ENCODE measurements at places on chromosomes 2 and 18.

- no peak for DNase-seq
Observed at GRCh38 chr2:168212167-168212566, 35.2 kb downstream of the STK39 start.

- no peak for DNase-seq
Observed at GRCh38 chr2:189370719-189371118, 70.6 kb upstream of the WDR75 start.

GRCh38 chr2:47488870-47489584, 86.1 kb downstream of the MSH2 start:
- no peak for DNase-seq

GRCh38 chr2:237563816-237564215, 2.6 kb upstream of the PRLH start:
- no peak for DNase-seq

DNA sequence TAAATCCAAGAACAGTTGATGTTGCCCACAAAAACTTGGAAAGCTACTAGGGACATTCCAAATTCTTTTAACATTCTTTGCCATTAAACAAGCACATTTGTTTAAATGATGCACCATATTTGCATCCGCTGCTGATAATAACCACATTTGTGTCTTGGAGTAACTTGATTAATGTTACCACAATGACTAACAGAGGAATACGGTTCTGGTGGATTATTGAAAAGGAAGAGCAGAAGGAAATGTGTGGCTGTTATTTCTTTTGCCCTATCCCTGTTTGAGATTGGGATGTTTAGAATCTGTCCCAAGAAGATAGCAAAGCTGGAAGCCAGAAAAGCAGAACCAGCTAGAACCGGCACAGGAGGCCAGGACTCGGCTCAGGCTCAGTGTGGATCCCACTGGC, 39.2 kb upstream of the RASGRP3 start:
- no peak for DNase-seq

DNA sequence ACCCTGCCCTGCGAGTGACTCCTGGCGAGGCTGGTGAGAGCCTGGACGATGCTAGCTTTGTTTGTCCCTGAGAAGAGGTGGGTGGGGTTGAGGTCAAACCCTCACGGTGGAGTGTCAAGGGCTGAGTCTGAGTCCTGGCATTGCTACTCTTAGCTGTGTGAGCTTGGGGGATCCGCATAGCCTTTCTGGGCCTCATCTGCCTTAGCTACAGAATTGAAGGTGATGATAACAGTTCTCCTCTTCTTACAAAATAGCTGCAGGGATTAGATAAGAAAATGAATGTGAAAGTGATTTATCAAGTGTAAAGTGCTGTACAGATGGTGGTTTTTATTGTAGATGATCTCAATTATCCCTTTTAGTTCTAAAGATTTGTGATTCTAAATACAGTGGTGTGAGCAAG, 144.6 kb downstream of the LPIN1 start:
- DNase-seq = no peak

DNA sequence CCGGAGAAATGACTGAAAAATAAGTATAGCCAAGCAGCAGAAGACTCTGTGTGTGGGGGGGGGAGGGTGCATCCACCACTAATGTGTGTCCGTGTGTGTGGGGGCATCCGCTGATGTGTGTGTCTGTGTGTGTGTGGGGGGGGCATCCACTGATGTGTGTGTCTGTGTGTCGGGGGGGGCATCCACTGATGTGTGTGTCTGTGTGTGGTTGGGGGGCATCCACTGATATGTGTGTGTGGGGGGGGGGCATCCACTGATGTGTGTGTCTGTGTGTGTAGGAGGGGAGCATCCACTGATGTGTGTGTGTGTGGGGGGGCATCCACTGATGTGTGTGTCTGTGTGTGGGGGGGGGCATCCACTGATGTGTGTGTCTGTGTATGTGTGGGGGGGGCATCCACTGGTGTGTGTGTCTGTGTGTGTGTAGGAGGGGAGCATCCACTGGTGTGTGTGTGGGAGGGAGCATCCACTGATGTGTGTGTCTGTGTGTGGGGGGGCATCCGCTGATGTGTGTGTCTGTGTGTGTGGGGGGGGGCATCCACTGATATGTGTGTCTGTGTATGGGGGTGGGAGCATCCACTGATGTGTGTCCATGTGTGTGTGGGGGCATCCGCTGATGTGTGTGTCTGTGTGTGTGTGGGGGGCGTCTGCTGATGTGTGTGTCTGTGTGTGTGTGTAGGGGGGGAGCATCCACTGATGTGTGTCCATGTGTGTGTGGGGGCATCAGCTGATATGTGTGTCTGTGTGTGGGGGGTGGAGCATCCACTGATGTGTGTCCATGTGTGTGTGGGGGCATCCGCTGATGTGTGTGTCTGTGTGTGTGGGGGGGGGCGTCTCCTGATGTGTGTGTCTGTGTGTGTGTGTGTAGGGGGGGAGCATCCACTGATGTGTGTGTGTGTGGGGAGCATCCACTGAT, 125.0 kb downstream of the NFATC1 start:
- DNase-seq = peak; percentile 17

DNA sequence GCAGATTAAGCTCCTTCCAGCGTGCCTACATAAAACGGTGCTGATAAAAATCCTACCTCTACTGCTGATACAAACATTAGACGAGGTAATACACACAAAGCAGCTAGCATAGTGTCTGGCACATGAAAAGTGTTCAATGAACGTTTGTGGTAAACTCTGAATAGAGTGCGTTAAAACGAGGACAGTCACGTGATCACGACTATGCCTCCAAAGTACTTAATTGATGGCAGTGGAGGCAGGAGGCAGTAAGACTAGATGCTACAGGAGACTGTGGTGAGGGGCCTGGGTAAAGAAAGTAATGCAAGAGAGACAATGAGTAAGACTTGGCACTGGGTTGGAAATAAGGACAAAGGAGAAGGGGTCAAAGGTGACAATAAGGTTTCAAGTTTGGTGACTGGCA, 32.1 kb upstream of the LHCGR start:
- no peak for DNase-seq

All from stimulated activated CD4-positive, alpha-beta T cell treated with anti-CD3 and anti-CD28 coated beads, Interleukin-2, amount 100 ng/mL, for 24 hours (primary cell).